NCI-H82 (cell line): ENCODE measurements at places on chromosomes 12 and 14.

DNA sequence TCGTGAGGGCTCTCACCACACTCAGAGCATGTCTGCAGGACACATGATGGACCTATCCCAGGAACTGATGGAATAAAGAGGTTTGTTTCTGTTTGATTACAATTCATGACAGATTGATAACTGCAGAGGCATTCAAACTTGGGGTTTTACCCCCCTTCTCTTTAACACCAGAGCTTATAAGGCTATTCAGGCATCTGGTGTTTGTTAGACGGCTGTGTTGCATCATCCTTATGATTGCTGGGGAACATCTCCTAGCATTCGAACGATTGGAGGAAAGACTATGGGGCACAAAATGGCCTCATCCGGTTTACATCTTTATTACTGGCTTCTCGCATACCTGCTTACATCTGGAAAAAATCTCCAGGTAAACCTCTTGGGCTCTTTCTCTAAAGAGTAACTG, 191.8 kb downstream of the MSRB3 start:
- DNase-seq: peak; percentile 40

- no peak for DNase-seq
Measured at GRCh38 chr12:121823101-121823726, 19.4 kb downstream of the SETD1B start.

DNA sequence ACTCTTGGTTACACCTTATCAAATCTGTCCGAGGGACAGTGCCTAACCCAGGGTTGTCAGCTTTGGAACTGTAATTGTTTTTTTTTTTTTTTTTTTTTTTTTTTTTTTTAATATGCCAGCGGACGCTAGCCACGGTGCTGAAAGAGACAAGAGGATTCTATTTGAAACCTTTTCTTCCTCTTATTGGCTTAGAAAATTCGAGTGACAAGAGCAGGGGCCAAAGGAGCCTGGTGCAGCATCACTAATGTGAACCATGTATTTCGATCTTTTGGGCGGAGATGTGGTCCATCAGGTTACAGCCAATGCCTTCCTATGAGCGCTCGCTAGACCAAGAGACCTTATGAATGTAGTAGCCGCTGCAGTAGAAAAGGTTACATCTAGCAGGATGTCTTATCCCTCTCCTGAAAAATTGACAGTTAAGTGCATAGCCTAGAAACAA, 922 bp downstream of the PTPRR start:
- no peak for DNase-seq

DNA sequence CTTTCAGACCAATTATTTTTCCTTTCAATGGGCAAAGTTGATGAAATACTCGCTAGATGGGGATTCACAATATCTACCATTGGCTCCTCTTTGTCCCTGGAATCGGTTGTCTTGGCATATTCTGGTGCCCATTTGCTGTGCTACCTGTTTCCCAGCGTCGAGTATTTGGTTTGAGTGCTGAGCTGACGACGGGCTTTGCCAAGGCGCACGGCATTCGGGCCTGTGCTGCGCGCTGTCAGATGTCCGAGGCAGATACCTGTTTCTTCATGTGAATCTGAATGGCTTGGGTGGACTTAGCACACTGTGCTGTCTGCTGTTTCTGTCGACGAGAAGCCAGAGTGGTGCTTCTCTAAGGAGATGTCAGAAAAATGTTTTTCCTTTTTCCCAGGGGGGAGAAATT, 80.9 kb downstream of the TESC start:
- DNase-seq: no peak

DNA sequence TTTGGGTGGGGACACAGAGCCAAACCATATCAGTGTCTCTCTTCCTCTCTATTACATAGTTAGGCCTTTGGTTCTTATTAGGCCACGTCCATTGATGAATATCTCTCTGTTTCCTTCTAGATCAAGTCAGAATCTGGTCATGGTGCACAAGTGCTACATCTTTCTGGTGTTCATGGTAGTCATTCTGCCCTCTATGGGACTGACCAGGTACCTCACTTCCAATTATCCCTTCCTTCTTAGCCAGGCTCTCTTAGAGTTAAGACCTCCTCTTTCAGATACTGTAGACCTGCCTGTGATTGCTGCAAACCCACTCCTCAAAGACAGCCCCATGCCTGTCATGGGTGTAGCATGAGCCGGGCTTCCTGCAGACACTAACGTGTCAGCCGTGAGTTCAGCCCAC, 25.2 kb downstream of the NGB start:
- no peak for DNase-seq

- no peak for DNase-seq
Measured at GRCh38 chr12:9864913-9865675, 4.1 kb downstream of the CLEC2B start.

- no peak for DNase-seq
Measured at GRCh38 chr14:69495341-69495921, 10.9 kb downstream of the PLEKHD1 start.
